ENCODE measurements at places on chromosomes 6 and 20.

DNA sequence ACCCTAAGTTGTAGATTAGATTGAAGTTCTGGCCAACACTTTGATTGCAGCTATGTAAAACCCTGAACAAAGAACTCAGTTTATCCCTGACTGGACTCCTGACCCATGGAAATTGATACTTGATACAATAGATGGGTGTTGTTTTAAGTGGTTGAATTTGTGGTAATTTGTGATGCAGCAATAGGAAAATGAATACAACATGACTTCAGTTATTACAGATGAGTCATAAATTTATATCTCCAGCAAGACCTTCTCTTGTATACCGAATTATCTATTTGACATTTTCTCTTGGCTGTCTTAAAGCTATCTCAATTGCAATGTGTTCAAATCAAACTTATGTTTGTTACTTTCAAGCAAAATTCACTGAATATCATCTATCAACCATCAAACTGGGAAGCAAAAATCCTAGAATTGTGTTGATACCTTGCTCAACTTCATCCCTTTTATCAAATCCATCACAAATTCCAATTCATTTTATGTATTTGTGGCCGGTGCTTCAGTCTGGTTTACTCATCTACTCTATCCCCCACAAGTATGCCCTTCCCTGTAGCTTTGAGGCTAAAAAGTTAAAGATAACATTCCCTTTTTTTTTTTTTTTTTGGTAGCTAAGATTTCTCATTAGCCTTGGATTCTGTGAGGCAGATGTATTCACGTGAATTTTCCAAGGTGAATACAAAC, 129.4 kb upstream of the CENPW start:
- H3K4me1 ChIP-seq: no peaks in the 10 kb centered on the region
- DNase-seq: no peak
- H3K4me3 ChIP-seq: no peak overlapping the region
- H3K36me3 ChIP-seq: no peaks in the 10 kb centered on the region
- no peak overlapping the region for H3K27ac ChIP-seq

- DNase-seq: no peak
- H3K27ac ChIP-seq: no peak overlapping the region
- H3K4me1 ChIP-seq: no peaks in the 10 kb centered on the region
- no peaks in the 10 kb centered on the region for H3K27me3 ChIP-seq
These were observed 40.6 kb upstream of the REV3L start for GRCh38 chr6:111523484-111524167.

- no peaks in the 10 kb centered on the region for H3K4me1 ChIP-seq
- no peak overlapping the region for H3K27ac ChIP-seq
- H3K4me3 ChIP-seq: no peak overlapping the region
- no peaks in the 10 kb centered on the region for H3K27me3 ChIP-seq
- DNase-seq: no peak
- no peaks in the 10 kb centered on the region for H3K36me3 ChIP-seq
These were observed 73.3 kb upstream of the PAX1 start for GRCh38 chr20:21632031-21632734.

- no peaks in the 10 kb centered on the region for H3K27me3 ChIP-seq
- H3K4me3 ChIP-seq: no peak overlapping the region
- H3K4me1 ChIP-seq: no peaks in the 10 kb centered on the region
- no peaks in the 10 kb centered on the region for H3K36me3 ChIP-seq
- no peak overlapping the region for H3K27ac ChIP-seq
- no peak for DNase-seq
These were observed 16.3 kb downstream of the HDAC2 start for GRCh38 chr6:113954653-113955052.

DNA sequence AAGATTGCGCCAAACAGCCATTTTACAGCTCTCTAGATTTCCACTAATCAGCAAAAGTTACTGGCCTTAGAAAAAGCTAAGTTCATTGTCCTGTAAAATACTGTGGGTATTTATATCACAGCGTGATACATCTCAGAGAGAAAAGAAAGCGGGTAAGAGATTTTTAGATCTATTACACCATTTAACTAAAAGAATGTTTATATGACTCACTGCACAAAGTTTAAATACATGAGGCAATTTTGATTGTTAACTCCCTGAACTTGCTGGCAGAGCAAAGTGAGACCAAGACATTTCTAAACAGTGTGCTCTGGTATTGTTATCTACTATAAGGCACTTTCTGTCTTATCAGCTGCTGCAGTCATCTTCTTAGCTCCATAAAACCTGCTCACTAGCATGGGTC, 314.3 kb downstream of the EPHA7 start:
- H3K4me1 ChIP-seq: no peaks in the 10 kb centered on the region
- no peak for DNase-seq
- H3K27ac ChIP-seq: no peak overlapping the region

- H3K36me3 ChIP-seq: no peaks in the 10 kb centered on the region
- no peak for DNase-seq
- no peak overlapping the region for H3K4me3 ChIP-seq
- H3K27ac ChIP-seq: no peak overlapping the region
These were observed 29.9 kb downstream of the NRN1 start for GRCh38 chr6:5976811-5977210.

- H3K4me3 ChIP-seq: no peak overlapping the region
- no peak for DNase-seq
- no peaks in the 10 kb centered on the region for H3K4me1 ChIP-seq
- H3K27me3 ChIP-seq: no peaks in the 10 kb centered on the region
- no peak overlapping the region for H3K27ac ChIP-seq
These were observed 36.7 kb upstream of the RIPOR2 start for GRCh38 chr6:24972311-24972958.

DNA sequence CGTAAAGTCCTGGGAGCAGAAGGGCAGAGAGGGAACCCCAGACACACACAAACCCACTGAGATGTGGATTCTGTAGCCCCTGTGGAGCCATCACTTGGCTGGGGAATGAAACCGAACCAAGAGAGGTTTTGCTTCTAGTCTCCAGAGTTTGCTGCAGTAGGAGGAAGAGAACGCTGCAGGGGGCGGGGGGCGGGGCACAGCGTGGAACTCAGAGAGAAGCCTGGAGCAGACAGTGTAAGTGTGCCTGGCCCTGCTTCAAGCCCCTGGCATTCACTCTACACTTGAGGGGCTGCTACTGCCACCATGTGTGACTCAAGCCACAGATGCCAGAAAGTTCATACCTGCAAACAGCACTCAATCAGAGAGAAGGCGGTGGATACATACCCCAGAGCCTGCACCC, 18.9 kb downstream of the GABRR1 start:
- H3K36me3 ChIP-seq: no peaks in the 10 kb centered on the region
- DNase-seq: no peak
- no peak overlapping the region for H3K27ac ChIP-seq
- no peak overlapping the region for H3K4me3 ChIP-seq
- H3K4me1 ChIP-seq: no peaks in the 10 kb centered on the region
- no peaks in the 10 kb centered on the region for H3K27me3 ChIP-seq

DNA sequence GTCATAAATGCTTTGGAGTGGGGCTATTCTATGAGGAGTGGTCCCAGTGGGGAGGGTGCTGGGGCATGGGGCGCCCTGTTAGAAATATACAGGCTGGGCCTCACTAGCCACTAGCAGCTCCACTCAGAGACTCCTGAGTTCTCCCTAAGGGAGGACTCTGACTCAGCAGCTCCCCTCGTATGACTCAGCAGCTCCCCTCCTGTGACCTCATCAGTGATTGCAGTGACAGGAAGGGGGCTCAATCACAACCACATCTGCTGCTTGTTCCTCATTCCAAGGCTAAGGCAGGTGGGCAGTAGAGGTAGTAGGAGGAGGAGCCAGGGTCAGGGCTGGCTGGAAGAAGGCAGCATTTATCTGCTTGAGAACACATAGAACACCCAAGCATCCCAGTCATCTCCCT, 73.7 kb downstream of the PRND start:
- H3K36me3 ChIP-seq: peaks cover 5% of the 10 kb centered on the region
- peaks cover 36% of the 10 kb centered on the region for H3K4me1 ChIP-seq
- no peak for DNase-seq
- H3K27ac ChIP-seq: peak overlapping the region; percentile 51

Data from left lung (tissue), 14 donors.